ENCODE measurements at places on chromosomes 7 and 10. TPM values are rescaled to one million over a fixed set of nuclear protein-coding genes. Genes with fewer than 3 reads are reported as not detected.
A peak's percentile ranks its signal among the peaks of the same experiment; 100 is the strongest.

The CALD1 gene
- total RNA-seq: 198 TPM

The PBLD gene
- 3.5 TPM for total RNA-seq

The GALNT17 gene
- total RNA-seq: not detected

The DMTF1 gene
- total RNA-seq: 21.6 TPM

DNA sequence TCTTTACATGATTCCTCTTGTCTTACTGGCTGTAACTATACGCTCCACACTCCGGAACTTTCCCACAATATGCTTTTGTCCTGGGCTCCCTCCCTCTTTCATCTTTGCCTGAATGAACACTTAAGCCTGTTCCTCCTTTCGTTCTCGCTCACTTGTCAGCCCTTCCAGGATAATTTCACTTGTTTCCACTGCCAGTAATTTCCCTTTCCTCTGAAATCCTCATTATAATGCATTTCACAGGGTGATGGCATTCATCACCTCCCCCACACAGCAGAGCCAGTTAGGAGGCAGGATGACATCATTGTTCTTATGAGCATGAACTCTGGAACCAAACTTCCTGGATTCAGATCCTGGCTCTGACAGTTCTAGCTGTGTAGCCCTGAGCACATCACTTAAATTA, 372.6 kb downstream of the GPR158 start:
- DNase-seq: peak; percentile 70

- DNase-seq: no peak
These were observed 329.2 kb upstream of the NPVF start for GRCh38 chr7:25557379-25557917.

- DNase-seq: no peak
These were observed 57.9 kb downstream of the FOXL3 start for GRCh38 chr7:347644-348479.

- peak; percentile 81 for DNase-seq
These were observed 14.8 kb downstream of the OGDH start for GRCh38 chr7:44621034-44621749.

GRCh38 chr7:19235680-19236079, 90.5 kb upstream of the FERD3L start:
- DNase-seq: no peak

- no peak for DNase-seq
These were observed 85.8 kb upstream of the JAZF1 start for GRCh38 chr7:28266402-28266801.

DNA sequence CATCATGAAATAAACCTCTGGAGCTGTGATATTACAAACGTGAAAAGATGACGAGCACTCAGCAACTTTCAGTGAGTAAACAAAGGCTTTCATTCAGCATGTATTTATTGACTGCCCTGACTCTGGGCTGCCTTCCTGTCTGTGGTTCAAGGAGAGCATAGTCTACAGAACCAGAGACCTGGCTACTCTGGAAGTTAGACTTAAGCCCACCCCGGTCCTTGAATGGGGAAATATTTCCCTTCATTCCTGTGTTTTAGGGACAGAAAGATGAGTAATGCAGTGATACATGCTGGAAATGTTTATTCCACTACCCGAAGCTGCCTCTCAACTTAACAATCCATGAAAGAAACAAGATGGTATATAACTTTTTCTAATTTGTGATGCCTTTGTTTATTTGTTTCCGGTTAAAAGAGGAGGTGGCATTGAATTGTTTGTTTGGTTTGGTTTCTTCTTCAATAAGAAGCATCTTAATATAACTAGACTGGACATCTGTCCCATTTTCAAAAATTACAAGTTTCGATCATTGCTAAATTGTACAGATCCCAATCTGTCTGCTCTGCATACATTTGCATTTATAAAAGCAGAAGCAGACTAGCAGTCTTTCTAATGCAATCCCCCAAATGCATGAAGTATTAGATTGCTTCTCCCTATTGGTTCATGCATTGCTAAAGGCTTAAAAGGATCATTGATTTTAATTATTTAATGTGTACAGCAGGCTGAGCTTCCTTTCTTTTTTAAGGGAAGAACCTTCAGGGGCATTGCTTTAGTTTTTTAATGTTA, 57.7 kb downstream of the TRUB1 start:
- DNase-seq: no peak

- DNase-seq: no peak
These were observed 227.8 kb downstream of the GLRX3 start for GRCh38 chr10:130363899-130364445.

Measured in lung microvascular endothelial cell (primary cell).